ELF-1 (cell line): ENCODE measurements at places on chromosomes 5 and 9.

DNA sequence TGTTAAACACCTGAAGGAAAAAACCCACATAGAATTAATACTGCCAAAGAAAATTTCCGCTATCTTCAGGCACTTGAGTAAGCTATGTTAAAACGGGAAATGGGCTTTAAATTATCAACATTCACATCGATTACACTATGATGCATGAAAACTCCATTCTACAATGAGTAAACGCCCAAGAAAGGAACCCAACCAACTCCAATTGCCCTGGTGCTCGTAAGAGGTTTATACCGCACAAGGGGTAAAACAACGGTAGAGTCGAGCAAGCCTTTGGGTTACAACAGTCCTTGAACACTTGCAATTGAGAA is 1.0 kb downstream of the AGTPBP1 start:
- no peak for DNase-seq

DNA sequence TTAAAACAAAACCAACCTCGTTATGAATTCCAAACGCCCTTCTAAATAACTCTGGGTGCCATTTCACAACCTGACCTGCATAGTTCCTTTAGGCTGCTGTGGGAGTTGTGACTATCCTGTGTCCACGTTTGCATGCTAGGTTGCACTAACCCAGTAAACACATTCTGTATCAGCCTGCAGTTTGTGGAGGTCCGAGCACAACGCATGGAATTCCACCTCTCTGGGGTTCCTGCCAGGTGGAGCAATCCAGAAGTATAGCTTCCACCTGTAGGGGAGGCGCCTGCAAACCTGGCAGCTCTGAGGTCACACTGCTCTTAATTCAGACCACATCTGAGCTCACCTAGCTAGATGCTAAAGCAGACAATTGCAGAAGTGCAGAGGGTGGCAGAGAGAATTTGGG is 57.2 kb downstream of the MARCHF3 start:
- no peak for DNase-seq

- DNase-seq, result no peak
Measured at GRCh38 chr5:177469750-177470525, 3.5 kb downstream of the DBN1 start.

DNA sequence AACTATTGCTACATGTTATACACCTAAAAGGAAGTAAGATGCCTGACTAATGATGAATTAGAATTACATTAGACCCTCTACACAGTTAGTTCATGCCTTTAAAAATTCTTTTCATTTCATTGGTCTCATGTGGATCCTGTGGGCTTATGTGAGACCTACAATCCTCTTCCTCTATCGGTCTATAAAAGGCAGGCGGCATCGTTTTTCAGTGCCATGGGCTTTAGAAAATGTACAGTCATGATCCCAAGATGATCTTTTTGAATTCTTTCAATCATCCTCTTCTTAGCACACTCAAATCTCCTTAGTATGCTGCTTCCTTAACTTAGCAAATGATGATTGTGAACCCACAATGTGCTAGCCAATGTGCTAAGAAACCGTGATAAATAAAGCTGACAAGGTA is 193.9 kb downstream of the ZNF608 start:
- DNase-seq, result no peak

- DNase-seq, result no peak
Measured at GRCh38 chr5:122690266-122690665, 84.6 kb upstream of the SNX2 start.

DNA sequence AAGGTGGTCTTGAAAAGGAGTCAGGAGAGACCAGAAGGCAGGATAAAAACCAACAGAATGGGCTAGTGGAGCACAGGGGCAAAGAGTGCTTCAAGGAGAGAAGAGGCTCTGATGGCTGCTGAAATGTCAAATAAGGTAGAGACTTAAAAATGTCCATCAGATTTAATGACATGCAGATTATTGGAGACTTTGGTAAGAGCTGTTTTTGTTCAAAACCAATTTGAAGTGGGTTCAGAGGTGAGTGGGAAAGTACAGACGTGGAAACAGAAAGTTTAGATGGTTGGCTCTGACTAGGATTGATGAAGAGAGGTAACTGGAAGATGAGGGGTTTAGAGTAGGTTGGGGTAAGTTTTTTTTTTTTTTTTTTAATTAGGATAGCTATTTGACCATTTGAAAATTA is 14.1 kb downstream of the SLC25A46 start:
- DNase-seq, result no peak

DNA sequence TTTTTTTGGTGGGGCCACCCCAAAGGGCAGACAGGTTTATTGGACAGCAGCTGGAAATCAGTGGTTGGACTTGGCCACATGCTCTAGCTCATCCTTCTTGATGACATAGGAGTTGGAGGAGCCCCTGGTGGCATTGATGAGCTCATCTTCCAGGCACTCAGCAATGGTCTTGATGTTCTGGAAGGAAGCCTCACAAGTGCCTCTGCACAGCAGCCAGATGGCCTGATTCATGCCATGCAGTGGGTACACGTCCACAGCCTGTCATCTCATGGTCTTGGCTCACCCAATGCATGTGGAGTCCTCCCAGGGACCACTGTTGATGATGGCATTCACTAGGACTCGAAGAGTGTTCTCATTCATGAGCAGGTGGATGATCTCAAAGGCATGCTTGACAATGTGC is 11.3 kb upstream of the RCL1 start:
- DNase-seq, result no peak
